ENCODE measurements at places on chromosomes 11 and 22. TPM values are rescaled to one million over a fixed set of nuclear protein-coding genes. Genes with fewer than 3 reads are reported as not detected.

SLC15A3 gene
- total RNA-seq, result 0.78 TPM

LARGE2 gene
- total RNA-seq, result 75.3 TPM

LIF gene
- total RNA-seq, result 0.99 TPM

APOL4 gene
- not detected for total RNA-seq

MAML2 gene
- 2.9 TPM for total RNA-seq

All from hair follicular keratinocyte (primary cell).